ENCODE measurements at places on chromosomes 6 and 20.

- no peak for DNase-seq
Measured at GRCh38 chr6:9435281-9435680, 979.6 kb downstream of the TFAP2A start.

- DNase-seq = no peak
Measured at GRCh38 chr6:108751851-108752732, 96.1 kb upstream of the ARMC2 start.

- DNase-seq = no peak
Measured at GRCh38 chr20:62952373-62952967, at the start of gene SLC17A9. TSS of gene SLC17A9 (plus strand) at chr20:62952709. CDS start at chr20:62952831, 122 bp downstream.

- DNase-seq = no peak
Measured at GRCh38 chr6:164121527-164121926, 707.0 kb downstream of the QKI start.

- peak; percentile 59 for DNase-seq
Measured at GRCh38 chr6:31057426-31058003, 47.2 kb downstream of the MUC22 start.

GRCh38 chr6:14254505-14254904 is 136.9 kb downstream of the CD83 start:
- DNase-seq = no peak

GRCh38 chr6:79117752-79118151 is 39.7 kb upstream of the PHIP start:
- no peak for DNase-seq

DNA sequence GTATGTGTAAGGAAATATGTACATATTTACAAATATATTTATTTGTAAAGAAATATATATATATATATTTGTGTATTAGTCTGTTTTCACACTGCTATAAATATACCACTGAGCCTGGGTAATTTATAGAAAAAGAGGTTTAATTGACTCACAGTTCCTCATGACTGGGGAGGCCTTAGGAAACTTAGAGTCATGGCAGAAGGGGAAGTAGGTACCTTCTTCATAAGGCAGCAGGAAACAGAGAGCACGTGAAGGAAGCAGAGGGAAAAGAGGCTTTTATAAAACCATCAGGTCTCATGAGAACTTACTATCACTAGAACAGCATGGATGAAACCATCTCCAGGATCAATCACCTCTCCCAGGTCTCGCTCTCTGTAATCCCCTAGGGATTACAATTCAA is 644.5 kb upstream of the HS3ST5 start:
- no peak for DNase-seq

DNA sequence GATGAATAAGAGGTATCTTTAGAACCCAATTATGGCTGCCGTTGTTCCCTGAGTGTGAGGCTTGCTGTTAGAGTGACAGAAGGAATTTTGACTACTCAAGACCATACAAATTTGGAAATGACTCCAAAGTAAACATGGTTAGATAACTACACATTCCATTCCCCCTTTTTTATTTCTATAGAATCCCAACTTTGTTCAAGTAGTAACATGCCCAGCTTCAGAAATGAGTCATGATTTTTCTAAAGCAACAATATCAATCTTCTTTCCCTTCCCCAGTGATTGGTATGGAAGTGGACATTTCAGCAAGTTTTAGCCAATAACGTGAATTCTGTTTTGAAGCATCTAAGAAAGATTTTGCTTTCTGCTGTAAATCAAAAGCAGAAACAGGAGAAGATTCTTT is 37.8 kb downstream of the HCRTR2 start:
- DNase-seq = peak; percentile 42

DNA sequence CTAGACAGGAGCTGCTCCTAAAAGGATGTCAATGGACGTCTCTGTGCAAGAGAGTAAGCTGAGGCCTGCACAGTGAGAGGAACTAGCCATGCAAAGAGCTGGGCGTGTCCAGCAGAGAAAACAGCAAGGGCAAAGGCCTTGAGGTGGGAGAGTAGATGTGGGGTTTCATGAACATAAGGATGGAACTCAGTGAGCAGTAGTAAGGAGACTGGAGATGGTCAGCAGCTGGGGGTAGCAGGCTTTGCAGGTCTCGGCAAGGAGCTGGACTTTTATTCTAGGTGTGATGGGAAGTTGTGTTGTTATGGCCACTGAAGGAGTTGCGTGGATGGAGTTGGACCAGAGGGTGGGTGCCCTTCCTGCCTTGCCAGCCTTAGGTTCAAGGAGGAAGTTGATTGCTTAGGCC is 90.7 kb upstream of the SIRPA start:
- no peak for DNase-seq

DNA sequence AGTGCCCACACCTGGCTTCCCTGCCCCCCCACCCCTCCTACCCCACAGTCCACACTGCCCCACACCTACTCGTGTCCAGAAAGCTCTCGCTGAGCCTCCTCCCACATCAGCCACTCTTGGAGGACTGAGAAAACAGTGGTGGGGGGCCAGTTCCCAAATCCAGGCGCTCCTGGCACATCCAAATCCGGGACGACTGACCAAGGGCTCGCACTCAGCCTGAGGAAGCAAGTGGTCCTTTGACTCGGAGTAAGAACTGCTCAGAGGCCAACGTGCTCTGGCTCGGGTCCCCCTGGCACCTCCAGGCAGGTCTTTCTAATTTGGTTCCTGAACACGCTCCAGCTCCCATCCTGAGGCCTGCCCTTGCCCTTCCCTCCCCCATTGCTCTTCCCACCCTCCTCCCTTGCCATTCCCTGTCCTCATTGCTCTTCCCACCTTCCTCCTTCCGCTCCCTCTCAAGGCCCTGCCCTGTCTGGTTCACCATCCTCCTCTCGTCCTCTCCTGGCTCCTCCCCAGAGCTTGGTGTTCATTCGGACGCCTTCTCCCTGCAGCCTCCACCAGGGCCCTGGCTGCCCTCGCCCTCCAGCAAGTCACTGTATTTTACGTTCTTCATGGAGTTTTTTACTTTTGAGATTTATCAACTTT is 83.6 kb downstream of the THBS2 start:
- DNase-seq = no peak

- DNase-seq = peak; percentile 68
Measured at GRCh38 chr6:81759782-81760181, 7.3 kb upstream of the TENT5A start.

DNA sequence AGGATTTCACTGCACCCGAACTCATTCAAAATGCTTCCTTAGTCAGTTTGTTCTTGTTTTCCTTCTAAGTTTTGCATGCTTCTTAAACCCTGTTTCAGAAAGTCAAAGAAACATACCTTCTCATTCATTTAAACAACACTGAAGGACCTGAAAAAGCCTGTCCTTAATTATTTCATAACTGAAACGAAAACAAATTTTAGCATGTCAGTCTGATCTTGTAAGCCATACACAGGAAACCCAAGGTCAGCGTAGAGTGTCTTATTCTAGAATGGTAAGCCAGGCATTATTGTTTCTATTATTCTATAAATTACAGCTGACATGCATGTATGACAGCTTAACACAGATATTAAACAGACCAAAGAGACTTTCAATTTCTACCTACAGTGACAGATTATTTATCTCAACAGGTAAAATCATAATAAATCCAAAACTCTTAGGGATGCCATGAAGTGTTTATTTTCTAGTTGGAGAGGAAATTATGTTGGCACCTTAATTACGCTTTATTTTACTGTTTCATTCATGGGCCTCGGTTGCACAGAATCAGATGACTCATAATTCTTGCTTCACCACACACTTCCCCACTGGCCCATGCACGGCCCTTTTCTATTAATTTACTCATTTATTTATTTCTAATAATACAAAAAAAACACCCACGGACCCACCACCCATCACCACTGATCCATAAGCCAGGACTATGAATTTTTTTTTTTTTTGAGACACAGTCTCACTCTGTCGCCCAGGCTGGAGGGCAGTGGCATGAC is 39.3 kb upstream of the DUSP22 start:
- DNase-seq = peak; percentile 40

GRCh38 chr6:57021086-57021720 is 25.3 kb upstream of the KIAA1586 start:
- peak; percentile 62 for DNase-seq

GRCh38 chr20:3209946-3210317 is 634 bp downstream of the ITPA start:
- no peak for DNase-seq

DNA sequence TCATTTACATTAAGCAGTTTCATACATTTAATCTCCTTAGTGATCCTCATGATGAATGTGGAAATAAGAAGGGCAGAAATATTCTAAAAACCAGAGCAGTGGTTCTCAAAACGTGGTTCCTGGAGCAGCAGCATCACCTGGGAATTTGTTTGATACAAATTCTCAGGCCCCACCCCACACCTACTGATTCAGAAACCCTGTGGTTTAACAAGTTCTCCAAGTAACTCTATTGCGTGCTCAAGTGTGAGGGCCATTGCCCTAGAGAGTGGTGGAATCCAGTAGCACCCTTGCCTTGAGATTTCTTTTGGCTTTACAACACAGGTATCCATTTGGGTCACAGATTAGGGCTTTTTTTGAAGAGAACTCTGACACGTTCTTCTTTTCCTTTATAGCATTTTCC is 354.6 kb upstream of the FLRT3 start:
- no peak for DNase-seq
